ENCODE measurements at places on chromosomes 7 and 10. TPM values are rescaled to one million over a fixed set of nuclear protein-coding genes. Genes with fewer than 3 reads are reported as not detected.

Gene CPN1
- 3.2 TPM for polyA plus RNA-seq

DNA sequence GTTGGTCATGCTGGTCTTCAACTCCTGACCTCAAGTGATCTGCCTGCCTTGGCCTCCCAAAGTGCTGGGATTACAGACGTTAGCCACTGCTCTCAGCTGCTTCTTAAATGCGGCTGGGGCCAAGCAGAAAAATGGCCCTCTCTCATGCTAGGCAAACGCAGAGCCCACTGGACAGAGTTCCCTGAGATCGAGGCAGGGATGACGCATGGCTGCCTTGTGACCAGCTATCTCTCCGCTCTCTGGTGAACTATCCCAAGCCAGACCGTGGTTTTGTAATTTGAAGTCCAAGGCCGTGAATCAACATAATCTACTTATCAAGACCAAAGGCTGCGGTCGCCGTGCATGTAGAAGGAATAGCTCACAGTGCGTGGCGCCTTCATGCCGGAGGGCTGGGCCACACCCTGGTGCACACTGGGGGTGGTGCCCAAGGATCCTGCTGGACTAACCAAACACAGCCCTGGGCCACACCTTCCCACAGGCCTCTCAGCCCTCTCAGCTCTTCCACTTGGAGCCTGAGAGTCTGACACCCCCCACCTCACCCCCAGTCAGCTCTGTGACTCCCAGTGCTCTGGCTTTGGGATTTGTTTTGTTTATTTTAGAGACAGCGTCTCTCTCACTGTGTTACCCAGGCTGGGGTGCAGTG lies 88.1 kb upstream of the CUX1 start:
- no peak for DNase-seq

DNA sequence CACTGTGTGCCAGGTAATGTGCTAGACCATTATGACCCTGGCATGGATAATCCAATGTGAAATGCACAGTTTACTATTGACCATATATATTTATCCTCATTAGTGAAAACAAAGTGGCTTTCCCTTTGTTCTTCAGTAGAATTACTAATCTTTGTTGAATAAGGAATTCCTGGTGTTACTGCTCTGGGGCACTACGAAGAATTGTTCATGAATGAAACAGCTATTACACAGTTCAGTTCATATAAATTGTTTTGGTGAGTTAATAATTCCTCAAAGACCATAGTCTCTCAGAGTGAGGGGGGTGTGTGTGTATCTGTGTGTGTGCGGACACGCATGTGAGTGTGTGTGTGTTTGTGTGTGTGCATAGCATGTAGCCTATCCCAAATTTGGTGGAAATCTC lies 668.0 kb upstream of the MBL2 start:
- DNase-seq = peak; percentile 3

- DNase-seq = no peak
Observed at GRCh38 chr7:128170461-128170860, 70.6 kb upstream of the LEP start.
